Stimulated activated CD4-positive, alpha-beta T cell treated with anti-CD3 and anti-CD28 coated beads, Interleukin-4, amount 100 ng/mL, for 4 hours (primary cell): ENCODE measurements at places on chromosomes 7 and 10.

DNA sequence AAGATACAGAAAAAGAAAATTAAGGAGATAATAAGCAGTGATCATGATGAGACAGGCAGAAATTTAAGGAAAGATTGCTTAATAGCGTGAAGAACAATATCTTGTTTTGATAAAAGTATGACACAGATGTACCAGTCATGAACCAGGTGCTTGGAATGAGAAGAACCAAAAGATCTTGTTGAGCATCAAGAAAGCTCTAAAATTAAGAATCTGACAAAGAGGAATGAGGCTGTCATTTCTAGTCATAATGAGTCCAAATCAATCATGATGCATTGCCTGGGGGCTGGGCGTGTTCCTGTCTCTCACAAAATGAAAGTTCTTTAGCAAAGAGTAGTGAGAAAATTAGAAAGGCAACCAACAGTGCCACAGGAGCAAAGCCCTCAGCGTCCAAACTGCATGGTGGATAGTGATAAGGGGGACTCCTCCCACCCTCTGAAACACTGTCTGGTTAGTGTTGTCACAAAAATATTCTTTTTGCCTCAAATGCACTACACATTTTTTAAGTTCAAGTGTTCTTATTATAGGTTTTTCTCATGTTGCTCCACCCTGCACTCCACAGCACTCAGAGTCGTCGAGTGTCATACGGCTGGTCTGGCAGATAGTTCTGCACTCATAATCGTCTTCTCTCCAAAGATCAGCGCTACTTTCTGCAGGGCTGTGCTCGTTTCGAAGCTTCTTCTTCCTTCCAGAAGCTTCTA is 439.6 kb downstream of the TNS3 start:
- no peak for DNase-seq

GRCh38 chr10:60795465-60796202 is 17.4 kb downstream of the CDK1 start:
- DNase-seq, result no peak

DNA sequence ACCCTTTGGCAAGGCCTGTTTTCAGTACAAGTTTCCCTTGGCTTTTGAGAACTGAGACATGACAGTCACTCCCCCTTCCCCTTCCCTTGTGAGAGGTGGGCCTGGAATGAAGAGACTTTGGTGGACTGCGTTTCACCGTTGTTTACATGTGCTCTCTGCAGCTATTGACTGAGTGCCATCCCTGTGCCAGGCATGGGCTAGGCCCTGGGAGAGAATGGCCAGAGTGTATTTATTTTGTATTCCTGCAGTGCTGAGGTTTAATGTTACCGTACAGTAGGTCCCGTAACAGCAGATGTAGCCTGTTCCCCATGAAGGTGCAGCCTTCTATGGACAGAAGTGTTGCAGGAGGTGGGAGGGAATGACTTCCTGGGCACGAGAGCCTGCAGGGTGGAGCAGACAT is 50.0 kb downstream of the TACR2 start:
- no peak for DNase-seq

DNA sequence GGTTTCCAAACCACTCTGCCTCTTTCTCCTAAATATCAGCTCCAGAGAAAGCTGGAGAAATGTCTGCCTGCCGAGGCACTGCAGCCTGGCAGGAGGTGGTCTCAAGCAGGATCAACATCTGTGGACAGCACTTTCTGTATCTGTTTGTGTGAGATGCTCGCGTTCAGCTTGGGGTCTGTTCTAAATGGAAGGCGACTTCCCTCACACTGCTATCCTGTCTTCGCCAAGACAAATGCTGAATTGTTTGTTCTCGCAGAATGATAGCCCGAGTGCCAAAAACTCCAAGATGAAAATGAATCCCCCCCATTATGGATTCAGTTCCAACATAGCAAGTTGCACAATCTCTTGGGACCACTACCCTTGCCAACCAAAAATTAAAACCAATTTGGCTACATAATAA is 72.2 kb upstream of the PALS2 start:
- no peak for DNase-seq
